ENCODE measurements at places on chromosomes 7 and 10.

GRCh38 chr10:48414778-48415177, 108.3 kb downstream of the MAPK8 start:
- no peak for DNase-seq

DNA sequence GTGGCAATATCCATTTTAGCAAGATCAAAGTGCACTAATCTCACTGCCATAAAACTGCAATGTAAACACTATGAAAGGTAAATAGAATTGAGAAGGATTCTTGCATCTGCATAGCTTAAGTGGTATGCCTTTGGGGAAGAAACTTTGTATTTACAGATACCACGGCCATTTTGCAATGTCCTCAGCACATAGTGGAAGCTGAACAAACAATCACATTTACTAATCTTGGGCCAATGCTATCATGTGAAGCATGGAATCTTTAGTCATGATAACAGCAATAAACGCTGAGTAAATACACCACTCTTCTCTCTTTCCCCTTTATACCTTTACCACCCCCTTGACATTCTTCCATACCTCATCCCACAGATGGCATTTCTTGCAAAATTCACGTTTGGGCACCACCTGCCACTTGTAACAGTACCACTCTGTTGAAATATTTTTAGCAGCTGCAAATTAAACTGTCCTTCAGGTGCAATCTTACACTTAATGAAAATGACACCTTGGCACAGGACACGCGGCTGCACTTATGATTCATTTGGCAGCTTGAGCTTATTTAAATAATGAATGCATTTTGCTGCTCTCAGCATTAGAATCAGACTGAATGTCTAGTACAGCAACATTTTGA, 171.8 kb downstream of the SEMA3A start:
- no peak for DNase-seq

DNA sequence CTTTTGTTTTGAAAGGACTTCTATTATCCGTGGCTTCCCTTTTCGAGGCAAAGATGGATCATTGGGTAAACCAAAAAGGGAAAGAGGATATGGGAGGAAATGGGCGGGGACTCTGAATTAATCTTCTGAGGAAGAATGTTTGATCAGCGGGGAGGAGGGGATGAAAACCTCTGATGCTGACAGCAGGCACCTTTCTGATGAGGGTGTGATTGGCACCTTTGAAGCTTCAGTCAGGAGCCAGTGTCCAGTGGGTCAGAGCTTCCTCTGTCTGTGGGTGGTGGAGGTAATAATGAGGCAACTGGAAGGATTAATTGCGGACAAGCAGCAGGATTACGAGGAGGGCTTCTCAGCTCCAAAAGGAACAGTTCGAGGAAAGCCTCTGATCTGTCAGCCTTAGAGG, 877.6 kb downstream of the LRMDA start:
- DNase-seq, result no peak

DNA sequence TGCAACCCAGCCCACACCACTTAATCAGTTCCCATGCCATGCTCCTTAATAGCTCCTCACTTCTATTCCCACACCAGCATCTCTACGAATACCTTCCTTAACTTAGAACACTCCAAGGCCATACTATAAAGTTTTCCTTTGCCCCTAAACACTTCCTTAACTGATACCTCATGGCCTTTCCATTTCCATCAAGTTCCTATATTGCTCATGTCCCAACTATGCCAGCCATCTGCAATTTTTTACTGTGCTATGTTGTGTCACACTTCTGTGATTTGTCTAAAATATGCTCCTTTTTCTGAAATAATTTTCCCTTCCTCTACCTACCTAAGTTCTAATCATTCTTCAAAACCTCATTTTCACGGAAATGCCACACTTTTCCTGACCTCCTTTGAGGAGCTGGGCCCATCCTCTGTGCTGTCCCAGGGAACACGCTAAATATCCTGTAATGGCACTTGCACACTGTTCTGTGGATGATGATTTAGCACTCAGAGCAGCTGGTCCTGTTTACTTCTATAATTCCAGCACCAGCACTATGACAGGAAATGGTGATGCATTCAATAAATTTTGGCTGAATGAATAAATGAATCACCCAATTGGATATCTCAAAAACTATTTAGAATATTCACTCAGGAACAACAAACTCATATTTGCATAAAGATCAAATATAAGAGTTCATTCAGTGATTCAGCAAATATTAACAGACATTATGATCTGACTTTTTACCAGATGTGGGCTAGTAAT, 266.5 kb upstream of the HGF start:
- no peak for DNase-seq

- DNase-seq, result no peak
These were observed 10.6 kb upstream of the TOMM7 start for GRCh38 chr7:22833113-22833855.

- no peak for DNase-seq
These were observed 3.7 kb downstream of the PURB start for GRCh38 chr7:44881610-44882009.

DNA sequence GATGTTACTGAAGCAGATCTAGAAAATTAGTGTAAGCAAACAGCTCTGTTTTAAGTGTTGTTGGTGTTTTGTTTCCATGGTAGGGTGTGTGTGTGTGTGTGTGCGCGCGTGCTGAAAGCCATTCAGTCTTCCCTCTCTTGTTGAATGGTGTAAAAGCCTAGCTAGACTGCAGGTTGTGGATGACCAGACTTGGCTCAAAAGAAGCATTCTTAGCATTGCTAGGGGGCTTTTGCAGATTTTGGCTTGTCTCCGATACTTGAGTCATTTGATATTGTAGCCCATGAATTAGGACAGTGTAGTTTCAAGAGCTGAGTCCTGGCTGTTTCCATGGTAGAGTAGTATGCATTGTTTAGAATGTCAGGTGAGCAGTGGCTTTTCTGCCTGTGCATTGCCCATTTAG, 99.1 kb downstream of the SND1 start:
- DNase-seq, result no peak

DNA sequence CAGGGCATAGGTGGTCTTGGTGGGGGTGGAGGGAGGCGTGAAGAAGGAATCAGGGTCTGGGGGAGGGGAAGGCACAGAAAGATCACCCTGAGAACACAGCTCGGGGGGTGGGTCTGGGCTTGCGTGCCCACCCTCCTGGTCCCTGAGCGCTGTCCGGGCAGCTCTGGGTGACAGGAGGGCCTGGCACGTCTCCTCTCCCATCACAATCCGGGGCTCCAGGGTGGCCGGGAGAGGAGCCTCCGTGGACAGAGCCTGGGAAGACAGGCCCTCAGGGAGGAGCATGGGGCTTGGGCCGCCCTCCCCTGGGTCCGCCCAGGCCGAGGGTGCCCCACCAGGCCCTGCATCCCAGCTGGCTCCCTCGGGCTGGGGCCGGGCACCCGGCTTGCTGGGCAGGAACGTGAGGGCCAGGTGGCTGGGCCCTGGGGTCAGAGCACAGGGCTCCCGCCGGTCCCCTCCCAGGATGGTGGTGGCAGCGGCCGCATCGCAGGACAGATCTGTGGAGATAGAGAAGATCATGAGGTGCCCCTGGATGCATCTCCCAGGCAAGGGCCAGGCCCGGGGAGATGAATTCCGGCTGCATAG, 3.1 kb downstream of the NACAD start:
- no peak for DNase-seq

- no peak for DNase-seq
These were observed 98.3 kb upstream of the KCNIP2 start for GRCh38 chr10:101941871-101942270.

DNA sequence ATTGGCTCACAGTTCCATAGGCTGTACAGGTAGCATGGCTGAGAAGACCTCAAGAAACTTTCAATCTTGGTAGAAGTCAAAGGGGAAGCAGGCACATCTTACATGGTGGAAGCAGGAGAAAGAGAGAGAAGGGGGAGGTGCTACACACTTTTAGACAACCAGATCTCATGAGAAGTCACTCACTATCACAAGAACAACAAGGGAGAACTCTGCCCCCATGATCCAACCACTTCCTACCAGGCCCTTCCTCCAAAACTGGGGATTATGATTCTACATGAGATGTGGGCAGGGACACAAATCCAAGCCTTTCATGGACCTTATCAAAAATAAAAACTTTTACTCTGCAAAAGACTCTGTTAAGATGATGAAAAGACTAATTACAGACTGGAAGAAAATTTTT, 183.2 kb upstream of the TRIM24 start:
- DNase-seq, result no peak

DNA sequence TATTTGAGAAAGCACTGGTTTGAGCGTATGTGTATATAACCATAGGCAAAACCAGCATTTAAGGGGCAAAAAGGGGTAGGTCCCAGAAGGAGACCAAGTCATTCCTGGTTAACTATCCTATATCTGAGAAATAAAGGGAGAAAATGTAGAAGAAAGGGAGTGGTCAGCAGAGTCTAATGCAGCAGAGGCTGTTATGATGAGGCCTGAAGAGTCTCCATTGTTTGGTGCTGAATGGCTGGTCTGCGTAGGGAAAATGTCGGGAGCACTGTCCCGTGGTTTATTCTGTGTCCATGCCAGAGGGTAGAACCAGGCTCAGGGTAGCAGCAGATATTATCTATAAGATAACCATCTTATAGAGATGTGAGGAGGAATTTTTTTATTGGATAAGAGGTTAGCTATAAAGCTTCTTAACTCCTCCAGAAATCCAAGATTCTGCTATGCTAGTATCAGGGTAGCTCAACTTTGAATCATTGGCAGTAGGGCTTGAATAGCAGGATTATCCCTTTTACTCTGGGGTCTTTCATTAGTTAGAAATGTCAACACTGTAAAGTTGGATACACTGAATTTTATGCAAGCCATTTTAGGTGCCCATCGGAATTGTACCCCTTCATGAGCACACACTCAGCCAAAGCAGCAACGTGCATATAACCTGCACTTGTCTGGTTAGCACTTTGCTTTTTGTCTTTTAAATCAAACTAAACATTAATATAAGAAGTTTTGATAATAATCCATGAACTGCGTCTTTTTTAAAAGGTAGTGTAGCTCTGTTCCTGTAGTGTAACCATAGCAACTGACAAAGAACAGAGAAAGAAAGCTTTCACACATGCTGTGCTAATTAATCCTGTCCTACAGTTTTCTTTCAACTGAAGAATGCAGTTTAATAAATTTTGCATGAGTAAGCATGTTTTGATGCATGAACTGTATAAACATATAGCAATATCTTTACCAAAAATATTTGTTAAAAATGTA, 312.0 kb upstream of the FZD1 start:
- DNase-seq, result no peak

DNA sequence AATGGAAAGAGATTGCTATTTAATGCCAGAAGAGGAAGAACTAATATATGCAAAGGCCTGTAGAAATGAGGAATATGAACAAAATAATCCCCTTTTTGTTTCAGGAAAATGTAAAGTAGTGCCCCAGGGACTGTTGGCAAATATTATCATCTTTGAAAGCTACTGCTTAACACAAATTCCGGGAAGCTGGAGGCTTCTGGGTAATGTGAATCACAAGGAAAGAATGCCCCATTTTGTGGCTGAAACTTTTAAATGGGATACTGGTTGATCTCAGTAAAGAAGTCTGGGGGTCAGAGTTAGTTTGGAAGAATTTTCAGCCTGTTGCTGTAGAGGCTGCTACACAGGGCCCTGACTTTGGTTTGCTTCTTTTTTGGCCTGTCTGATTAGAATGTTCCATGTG, 141.0 kb downstream of the PTEN start:
- no peak for DNase-seq

DNA sequence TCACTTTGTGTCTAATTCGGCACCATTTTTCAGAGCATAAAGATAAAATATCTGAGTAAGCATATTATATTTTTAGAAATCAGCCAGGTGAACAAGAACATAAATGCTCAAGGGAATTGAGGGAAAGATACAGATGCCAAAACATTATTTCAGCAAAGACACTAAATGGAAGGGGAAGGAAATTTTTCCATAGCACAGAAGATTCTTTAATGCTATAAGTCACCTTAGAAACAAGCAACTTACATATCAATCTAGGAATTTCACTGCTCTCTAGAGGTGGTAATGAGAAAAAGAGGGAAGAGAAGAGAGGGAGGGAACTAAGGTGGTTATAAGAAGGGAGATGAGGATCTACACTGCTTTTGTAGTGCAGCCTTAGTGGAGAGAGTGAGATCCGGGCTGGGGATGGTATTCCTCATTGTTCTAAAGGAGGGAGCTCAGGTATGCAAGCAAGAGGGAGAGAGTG, 20.4 kb downstream of the ZNF365 start:
- no peak for DNase-seq

- no peak for DNase-seq
These were observed 374.6 kb upstream of the GHITM start for GRCh38 chr10:83764666-83765065.

DNA sequence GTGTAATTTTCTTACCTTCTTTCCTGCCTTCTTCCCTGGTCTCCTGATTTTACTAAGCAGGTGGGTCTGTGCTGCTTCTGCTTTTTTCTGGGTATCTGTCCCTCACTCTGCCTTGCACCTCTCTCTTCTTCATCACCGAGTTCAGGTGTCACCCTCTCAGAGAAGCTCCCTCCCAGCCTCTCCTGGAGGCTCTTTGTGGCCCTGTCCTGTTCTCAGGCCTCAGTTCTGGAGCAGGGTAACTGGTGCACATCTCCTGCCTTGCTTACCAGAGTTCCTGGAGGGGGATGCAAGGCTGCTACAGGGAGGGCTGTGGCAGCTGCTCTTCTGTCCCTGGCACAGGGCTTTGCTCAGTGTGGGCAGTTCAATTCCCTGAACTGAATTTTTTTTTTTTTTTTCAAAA, 66.1 kb downstream of the RBM33 start:
- DNase-seq, result no peak

- DNase-seq, result no peak
These were observed 154.4 kb downstream of the NOC3L start for GRCh38 chr10:94208315-94208714.

- peak; percentile 59 for DNase-seq
These were observed 10.8 kb downstream of the NEURL1 start for GRCh38 chr10:103504181-103504783.

GRCh38 chr10:98778277-98778759, 331.6 kb upstream of the HPS1 start:
- no peak for DNase-seq

GRCh38 chr7:92699560-92699959, 109.4 kb upstream of the FAM133B start:
- no peak for DNase-seq

DNA sequence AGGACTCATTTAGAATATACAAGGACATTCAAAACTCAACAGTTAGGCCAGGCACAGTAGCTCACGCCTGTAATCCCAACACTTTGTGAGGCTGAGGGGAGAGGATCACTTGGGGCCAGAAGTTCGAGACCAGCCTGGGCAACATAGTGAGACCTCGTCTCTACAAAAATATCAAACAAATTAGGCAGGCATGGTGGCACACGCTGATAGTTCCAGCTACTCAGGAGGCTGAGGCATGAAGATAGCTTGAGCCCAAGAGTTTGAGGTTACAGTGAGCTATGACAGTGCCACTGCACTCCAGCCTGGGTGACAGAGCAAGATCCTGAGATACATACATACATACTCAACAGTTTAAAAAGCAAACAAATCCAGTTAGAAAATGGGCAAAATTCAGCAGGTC, 44.9 kb downstream of the GNA12 start:
- no peak for DNase-seq

GRCh38 chr10:91550021-91550420, 82.8 kb downstream of the PPP1R3C start:
- DNase-seq, result no peak

Measured in activated CD8-positive, alpha-beta memory T cell treated with anti-CD3 and anti-CD28 coated beads, Interleukin-2, amount 50 U/mL, for 48 hours (primary cell).